Motor neuron (in vitro differentiated cells): ENCODE measurements at places on chromosomes 4 and X. TPM values are rescaled to one million over a fixed set of nuclear protein-coding genes. Genes with fewer than 3 reads are reported as not detected.

DNA sequence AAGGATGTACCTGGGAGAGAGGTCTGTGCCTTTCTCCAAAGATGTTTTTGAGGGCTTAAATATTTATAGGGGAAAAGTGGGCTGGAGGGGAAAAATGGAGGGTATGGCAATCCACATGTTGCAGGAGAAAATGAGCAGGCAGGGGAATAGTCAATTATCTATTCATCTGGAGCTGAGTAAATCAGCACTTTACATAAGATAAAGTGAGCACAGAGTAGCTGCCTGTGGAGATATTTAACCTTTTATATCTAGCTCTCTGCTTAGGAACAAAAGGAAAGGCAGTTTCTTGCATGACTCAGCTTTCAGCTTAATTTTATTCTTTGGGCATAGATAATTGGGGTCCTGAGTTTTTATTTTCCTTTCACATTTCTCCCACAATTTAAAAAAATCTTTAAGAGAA lies 93.6 kb upstream of the NPY2R start:
- ATAC-seq, result peak; percentile 70

ASB5 gene
- total RNA-seq, result not detected in 2 replicates

MAGEA9B gene
- 0.09 TPM in 1 of 2 replicates, not detected in the other for total RNA-seq

ITIH6 gene
- total RNA-seq, result 0.09 and 0.42 TPM in 2 replicates

DNA sequence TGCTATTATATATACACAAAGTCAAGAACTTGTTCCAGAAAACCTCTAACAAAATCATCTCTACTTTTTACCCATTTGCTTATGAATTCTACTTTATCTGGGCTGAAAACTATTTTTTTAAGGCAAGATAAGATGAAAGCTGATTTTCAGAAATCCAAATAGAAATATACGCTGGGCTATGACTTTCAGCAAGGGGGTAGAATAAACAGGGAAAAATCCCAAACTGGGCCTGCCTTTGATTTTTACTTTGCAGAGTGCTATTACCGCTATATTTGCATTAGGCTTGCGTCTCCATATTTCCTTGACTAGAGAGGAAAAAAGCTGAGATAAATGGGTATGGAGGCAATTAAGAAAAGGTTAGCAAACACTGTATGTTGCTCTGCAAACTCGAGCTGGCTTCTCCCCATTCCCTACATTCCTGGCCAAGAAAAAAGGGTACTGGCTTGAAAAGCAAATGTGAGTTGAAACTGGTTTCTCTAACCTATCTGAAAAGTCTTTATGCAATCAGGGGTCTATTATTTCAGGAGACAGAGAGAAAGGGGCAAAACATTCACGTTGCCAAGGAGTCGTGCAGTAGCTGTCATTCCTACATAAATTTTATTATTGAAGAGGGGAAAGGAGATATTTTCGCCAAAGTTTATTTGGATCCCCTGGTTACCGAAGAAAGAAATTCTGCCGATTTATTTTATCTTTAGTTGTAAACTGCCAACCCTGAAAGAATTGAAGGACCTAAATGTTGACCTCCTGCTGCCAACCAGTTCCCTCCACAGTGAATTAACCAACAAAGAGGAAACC lies 2.2 kb downstream of the TMEM47 start:
- no peak for ATAC-seq

DNA sequence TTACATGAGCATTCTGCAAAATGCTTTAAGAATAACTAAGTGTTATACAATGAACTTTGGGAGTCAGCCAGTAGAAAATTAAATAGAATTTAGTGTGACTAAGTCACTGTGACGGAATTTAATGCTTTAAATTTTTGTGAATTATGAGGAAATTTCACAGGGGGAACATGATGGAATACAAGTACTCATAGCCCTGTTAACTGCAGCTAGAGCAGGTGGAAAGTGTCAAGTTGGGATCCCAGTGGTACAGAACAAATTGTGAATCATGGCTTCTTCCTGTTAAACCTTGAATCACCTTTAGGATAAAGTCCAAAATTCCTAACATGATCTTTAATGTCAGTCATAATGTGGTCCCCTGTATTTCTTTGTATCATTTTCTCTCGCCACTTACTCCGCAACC lies 212.2 kb upstream of the CENPE start:
- no peak for ATAC-seq

DNA sequence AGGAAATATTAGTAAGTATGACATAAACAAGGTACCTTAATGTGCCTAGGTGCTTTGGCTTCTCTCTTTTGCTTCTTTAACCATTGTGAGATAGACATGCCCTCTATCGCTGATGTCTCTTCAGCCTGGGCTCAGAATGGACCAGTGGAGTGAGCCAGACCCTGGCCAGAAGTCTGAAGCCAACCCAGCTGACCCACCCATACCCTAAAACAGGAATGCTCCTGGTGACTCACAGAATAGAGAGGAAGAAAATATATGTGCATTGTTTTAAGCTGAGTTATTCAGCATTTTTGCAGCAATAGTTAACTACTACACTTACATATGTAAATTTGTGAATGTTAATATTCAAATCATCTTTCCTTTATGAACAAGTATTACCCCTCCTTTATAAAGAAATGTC lies 167.5 kb upstream of the PCDH10 start:
- no peak for ATAC-seq

SH3D19 gene
- 21.0 and 27.0 TPM in 2 replicates for total RNA-seq

SMIM10L2A gene
- total RNA-seq, result 11.0 and 11.2 TPM in 2 replicates

- ATAC-seq, result peak; percentile 64
These were observed 34.3 kb downstream of the IRF2 start for GRCh38 chr4:184439856-184440594.

DNA sequence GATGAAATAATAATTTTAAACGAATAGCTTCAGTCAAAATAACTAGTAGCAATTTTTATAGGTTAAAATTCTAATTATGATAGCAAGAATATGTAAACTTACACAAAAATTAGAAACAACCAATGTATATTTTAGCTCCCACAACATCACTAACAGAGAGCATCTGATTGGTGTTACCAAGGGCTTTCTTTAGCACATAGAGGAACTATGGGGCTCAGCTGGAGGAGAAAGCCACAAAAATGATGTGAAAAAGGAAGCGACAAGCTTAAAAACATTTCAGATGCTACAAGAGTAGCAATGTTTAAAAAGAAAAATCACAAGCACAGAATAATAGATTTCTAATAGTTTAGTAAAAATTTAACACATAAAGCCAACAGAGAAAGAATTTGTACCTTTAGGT lies 56.3 kb downstream of the ATP8A1 start:
- ATAC-seq, result no peak

DNA sequence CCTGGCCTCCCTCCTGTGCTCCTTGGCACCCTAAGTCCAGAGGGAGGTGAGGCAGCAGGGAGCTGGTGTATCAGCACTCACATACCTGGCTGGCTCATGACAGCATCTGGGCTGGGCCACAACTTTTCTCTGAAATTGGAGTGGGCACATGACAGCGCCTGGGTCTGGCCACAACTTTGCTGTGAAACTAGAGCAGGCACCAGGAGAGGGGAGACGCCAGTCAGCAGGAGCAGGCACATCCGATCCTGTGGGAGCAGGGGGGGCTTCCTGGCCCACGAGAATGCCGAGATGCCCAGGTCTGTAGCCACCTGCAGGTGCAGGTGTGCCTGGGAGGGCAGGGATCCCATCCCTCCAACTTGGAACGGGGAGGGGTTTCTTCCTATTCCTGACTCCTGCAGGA lies 69.7 kb upstream of the PPP3CA start:
- ATAC-seq, result no peak
